ENCODE measurements at places on chromosomes 4 and X.

GRCh38 chr4:99166544-99166943, 22.4 kb upstream of the ADH4 start:
- no peak for DNase-seq

DNA sequence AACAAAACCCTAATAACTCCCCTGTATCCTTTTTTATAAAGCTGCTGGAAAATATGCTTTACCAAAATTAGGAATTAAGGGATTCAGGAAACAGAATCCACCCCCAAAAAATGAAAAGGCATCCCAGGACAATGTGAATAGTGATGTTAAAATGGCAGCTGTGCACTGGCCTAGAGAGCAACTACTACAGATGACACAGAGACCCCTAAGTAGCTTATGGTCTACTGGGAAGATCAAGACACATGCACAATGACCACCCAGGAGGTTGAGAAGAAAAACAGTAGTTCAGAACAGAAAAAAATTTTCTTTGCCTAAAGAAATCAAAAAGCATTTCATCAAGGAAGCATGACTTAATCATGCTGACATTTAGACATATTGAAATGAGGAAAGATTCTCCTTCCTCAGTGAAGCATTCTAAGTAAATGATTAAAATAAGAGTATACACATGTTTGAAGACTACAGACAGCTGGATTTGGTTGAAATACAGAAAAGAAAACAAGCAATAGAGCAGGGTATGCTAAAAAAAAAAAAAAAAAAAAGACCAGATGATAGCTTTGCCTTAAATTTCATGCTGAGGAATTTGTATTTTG, 117.3 kb downstream of the WDFY3 start:
- no peak for DNase-seq

DNA sequence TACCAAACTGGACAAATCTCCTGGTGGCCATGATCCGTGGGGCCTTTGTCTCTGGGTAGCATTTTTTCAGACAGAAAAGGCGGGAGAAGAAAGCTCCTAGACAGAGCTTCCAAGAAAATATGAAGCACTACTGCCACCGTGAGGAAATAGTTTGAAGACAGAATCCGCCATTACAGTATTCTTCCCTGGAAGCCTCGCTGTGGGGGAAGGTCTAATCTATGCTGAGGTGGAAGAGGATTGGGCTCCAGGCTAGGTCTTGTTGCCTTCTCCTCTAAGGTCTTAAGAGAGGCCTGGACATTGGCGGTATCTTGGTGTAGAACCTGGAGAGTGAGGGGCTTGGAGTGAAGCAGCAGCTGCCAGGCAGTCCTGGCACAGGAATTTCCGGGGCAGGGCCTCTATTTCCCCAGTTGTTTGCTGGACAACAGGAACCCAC, 218.9 kb downstream of the OR13H1 start:
- no peak for DNase-seq

DNA sequence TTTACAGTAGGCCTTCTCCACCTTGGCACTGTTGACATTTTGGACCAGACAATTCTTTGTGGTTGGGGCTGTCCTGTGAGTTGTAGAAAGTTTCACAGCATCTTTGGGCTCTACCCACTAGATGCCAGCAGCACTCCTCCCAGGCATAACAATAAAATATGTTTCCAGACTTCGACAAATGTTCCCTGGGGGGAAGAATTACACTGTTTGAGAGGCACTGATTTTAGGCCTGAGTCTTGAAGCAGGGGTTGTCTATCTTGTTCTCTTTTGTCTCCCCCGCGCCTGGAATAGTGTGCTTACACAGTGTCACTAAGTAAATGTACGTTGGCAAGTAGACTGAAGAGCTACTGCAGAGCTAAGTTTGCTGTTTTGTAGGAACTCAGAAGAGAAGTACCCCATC, 254.4 kb upstream of the BOD1L1 start:
- DNase-seq: no peak

DNA sequence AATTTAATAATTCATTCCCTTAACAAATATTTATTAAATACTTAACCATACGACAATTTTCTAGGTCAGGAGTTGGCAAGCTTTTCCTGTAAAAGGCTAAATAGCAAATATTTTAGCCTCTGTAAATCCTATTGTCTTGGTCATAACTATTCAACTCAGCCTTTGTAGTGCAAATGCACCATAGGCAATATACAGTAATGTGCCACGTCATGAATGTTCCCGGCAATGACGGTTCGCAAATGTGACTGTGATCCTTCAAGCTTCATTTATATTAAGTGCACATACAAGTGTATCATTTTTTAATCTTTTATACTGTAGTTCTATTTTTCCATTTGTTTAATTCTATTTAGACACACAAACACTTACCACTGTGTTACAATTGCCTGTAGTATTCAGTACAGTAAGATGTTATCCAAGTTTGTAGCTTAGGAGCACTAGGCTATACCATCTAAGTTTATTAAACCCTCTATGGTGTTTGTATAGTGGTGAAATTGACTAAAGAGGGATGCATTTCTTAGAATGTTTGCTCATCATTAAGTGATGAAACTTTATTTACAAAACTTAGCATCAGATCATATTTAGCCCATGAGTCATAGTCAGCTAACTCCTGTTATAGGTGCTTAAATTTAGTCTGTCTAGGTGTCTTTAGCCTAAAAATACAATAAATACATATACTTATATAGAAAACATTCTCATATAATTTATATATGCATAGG, 553.6 kb downstream of the STPG2 start:
- no peak for DNase-seq

DNA sequence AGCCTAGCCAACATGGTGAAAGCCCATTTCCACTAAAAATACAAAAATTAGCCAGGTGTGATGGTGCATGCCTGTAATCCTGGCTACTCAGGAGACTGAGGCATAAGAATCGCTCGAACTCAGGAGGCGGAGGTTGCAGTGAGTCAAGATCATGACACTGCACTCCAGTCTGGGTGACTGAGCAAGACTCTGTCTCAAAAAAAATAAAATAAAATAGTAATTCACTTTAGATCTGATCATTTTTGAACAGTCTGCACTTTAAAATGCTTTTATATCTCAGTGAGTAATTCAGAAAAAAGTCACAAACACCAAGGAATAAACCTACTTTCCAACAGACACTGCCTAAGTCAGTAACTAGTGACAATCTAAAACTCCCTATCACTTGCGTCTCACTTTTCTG, 25.6 kb upstream of the CORIN start:
- DNase-seq: no peak

DNA sequence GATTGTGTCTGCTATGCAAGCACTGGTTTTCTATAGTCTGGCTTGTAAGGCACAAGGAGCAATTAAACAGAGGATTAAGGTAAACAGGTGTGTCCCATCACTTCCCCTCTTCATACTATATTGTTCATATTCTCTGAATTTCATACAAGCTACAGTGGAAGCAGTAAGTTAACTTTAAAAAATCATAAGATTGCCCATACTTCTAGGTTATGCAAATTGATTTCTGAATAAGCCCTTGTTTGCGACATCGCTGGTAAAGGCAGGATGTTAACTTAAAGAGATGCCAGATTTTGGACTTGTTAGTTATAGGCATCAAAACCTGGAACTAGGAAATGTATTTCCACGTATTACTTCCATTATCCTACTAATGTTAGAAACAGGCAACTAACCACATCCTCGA, 1.0 kb upstream of the TMEM131L start:
- no peak for DNase-seq

DNA sequence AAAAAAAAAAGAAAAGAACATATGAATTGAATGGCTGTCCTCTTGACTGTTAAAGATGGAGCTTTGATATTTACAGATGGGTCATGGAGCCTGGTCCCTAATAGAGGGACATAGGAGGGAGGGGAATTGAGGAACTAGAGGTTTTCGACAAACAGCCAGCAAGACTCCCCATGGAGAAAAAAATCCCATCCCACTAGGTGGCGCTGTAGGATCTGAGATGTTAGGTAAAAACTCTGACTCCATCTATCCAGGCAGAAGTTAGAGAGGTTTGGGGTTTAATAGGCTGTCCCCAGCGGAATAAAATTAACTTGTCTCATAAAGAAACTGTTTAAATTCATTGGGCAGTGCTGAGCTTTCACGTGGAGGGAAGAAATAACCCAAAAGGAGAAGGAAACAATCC, 45.9 kb downstream of the HMGB2 start:
- DNase-seq: peak; percentile 47

DNA sequence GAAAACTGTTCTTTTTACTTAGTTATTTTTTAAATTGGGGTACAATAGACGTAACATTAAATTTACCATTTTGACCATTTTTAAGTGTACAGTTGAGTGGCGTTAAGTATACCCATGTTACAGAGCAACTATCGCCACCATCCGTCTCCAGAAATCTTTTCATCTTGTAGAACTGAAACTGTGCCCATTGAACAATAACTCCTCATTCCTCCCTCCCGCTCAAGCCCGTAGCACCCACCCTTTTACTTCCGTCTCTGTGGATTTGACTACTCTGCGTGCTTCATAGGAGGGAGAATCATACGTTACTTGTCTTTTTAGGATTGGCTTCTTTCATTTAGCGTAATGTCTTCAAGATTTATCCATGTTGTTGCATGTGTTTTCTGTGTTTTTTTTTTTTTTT, 55.3 kb downstream of the TMEM131L start:
- DNase-seq: no peak

GRCh38 chrX:114905251-114905650, 112.2 kb downstream of the IL13RA2 start:
- no peak for DNase-seq

GRCh38 chr4:38782452-38783108, at the start of gene TLR10:
TSS of gene TLR10 (minus strand) at chr4:38782990. CDS start at chr4:38775590, 7,400 bp downstream.
- no peak for DNase-seq

GRCh38 chr4:15809058-15809457, 30.9 kb downstream of the CD38 start:
- DNase-seq: no peak

DNA sequence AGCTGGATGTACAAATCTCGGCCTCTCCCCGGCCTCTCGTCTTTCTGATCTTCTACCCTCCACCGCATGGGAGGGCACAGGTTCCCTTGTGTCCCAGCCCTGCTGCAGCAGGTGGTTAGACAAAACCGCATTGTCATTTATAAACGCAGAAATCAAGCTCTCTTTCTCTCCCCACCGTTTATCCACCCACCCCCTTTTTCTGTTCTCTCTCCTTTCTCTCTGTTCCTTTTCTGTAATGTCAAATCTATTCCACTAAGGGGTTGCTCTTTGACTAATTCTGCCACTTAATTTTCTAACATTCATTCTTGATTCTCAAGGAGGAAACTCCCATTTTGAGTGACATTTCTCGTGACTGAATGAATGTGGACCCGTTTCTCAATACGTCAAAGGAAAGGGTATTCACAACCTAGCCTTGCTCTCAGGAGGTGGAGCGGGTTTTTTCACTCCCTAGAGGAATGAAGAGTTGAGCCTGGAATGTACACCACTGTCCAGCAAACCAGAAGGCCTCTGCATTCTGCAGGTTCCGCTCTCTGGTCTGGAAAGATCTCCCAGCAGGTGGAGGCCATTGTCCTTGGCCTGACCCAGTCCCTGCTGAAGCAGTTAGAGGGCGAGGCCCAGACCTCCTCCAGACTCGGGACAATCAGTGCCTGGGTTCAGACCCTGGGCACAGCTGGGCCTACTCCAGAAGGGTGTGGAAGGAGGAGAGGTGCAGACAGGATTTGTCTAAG, 70.9 kb upstream of the ENPP6 start:
- no peak for DNase-seq

DNA sequence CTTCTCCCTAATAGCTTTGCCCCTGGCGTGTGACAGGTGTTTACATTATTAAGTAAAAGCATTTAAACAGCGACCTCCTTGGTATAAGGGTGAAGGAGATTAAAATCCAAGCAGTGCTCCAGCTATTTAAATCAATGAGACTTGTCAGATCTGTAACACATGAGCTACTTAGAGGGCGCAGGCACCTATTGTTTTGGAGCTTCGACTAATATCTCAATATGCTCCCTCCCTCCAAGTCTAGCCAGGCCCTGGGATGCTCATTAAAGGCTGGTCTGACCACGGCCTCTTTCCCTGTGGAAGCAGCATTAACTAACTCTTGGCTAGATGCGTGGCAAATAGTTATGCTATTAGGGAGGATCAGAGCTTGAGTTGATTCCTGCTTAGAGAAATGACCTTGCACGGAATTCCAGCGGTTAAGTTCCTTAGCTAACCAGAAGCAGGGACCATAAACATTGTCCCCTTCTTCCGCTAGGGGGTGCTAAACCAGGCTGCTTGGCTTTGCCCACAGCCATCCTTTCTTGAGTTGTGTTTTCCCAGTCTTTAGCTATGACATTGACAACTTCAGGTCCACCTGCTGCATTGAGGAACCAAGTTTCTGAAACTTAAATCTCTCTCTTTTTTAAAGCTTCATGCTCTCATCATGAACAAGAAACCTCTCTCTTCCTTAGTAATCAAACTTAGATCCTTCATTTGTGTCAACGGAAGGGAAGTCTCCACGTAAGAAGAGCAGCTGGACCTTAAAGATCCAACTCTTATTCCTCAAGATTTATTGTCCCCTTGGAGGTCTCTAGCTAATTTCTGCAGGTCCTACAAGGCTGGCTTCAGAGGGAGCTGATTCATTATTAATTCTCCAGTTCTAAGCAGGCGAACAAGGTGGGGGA, 80.7 kb upstream of the IGFBP7 start:
- DNase-seq: no peak

GRCh38 chr4:87405211-87405820, 14.3 kb upstream of the HSD17B11 start:
- no peak for DNase-seq

DNA sequence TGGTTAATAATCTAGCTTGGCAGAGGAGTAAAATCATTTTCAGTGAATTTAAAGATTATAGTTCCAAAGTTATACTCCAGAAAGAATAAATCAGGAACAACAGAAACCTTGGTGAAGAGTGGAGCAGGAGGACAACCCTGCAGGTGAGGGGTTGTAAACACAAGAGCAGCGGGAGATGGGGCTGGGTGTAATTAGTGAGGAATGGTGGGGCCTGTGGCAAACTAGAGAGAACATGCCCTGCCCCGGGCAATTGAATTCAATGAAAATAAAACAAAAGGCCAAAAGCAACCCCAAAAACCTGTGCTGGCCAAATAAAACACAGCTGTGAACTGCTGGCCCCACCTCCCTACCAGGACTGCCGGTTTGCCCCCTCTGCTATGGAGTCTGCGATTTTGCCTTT, 325.2 kb downstream of the NR3C2 start:
- DNase-seq: no peak

- no peak for DNase-seq
Measured at GRCh38 chr4:109207061-109207460, 95.4 kb downstream of the COL25A1 start.

DNA sequence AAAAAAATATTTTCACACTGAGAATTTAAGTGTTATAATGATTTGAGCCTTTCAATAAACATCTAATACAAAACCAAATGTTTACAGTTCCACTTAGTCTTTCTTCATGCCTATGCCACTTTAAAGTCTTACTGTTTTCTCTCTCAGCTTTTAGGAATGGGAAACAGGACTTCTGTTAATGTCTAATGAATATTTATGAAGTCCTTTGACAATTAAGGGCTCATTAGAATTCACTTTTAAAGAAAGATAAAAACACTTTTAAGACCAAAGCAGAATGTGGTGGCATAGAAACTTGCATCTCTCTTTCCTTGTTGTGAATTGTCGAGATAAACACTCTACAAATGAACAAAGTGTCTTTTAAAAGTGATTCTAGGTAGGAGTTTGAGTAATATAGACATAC, 315.9 kb downstream of the BMPR1B start:
- DNase-seq: no peak

- DNase-seq: no peak
Measured at GRCh38 chr4:26751004-26751403, 109.6 kb upstream of the STIM2 start.
